ENCODE measurements at places on chromosomes 6 and 20. TPM values are rescaled to one million over a fixed set of nuclear protein-coding genes. Genes with fewer than 3 reads are reported as not detected.
A peak's percentile ranks its signal among the peaks of the same experiment; 100 is the strongest.

DNA sequence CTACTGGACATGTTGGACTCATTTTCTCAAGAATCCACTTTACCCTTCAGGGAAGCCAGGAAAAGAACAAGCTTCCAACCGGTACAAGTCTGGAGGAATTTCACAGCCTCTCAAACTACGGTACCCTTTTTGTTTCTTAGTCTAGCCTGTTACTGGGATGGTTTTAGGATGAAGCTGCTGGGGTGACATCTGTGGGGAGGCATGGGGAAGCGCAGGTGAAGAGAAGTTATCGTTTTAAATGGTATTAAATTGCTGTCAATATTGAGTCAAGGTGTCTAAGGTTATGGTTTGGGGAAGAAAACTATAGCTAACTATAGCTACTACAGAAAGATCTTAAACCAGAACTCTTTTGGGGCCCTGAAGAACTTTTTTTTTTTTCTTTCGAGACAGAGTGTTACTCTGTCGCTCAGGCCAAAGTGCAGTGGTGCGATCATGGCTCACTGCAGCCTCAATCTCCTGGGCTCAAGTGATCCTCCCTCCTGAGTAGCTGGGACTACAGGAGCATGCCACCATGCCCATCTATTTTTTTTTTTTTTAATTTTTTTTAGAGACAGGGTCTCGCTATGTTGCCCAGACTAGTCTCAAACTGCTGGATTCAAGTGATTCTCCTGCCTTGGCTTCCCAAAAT, 128.7 kb downstream of the RIN2 start:
- no peak for ATAC-seq

GRCh38 chr6:154230393-154230792, 126.2 kb downstream of the IPCEF1 start:
- no peak for ATAC-seq

SNAP91 gene
- total RNA-seq: not detected

DNA sequence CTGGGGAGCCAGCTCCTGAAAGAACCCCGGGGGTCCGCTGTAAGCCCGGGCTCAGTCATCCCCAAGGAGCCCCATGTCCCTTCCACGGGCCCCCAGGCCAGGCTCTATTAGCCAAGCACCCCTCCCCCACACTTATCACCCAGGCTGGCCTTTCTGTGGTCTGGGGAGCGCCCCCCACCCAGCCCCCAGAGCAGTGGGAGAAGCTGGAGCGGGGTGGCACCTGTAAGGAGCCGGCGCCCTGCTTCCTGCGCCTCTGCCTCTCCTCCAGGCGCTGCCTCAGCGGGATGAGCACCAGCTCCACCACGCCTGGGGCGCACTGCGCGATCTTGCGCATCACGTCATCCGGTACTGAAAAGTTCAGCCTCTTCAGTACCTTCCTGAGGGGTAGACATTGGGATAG, 2.3 kb downstream of the SPEF1 start:
- no peak for ATAC-seq

DNA sequence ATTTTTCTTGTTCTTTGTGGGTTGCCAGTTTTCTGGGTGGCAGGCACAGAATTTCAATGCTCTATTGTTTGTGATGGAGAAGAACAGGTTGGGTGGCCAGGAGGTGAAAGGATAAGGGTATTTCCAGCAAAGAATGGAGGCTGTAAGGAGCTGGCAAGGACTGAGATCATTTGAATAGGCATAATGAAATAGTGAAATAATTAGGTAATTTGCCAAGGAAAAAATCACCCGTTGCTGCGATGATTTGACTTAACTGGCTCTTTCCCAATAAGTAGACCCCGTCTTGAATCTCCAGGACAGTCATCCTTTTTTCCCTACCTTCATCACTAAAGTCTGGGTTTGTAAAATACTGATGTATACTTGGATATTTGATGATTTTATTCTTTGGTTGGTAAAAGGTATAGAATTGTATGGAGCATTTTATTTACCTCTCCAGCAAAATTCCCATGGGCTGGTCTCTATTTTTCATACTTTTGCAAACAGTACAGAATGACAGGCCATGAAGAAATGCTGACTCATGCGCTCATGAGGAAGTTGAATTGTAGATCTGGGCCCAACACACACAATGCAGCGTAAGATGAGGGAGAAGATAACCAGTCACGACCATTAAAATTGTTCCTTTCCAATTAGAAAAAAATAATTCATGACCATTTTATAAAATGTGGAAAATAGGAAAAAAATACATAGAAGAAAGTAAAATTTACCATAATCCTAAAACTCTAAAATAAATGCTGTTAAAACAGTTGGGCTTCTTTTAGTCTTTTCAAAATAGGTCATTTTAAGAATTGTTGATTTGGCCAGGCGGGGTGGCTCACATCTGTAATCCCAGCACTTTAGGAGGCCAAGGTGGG, 2.4 kb upstream of the GCNT2 start:
- no peak for ATAC-seq

DNA sequence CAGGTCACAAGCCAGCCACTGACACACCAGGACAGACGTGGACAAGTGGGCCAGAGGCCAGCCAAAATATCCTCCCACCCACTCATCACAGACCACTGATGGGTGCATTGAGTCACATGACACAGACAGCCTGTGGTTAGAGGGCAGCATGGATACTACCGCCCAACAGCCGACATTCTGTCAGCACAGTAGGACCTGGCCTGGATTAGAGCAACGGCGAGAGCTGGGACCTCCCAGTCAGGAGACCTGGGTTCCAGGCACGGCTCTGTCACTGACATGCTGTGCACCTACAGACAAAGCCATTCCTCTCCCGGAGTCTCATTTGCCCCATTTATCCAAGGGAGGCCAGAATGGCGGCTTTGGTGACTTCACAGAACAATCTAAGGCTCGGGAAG, 8.0 kb downstream of the ZNF335 start:
- ATAC-seq: no peak

GRCh38 chr6:11525468-11526155, 11.9 kb upstream of the TMEM170B start:
- ATAC-seq: no peak

COL10A1 gene
- total RNA-seq: not detected

GRCh38 chr6:97275804-97276203, 7.2 kb downstream of the MMS22L start:
- ATAC-seq: no peak

TFAP2C gene
- not detected for total RNA-seq

GRCh38 chr6:150730801-150731457, 131.2 kb downstream of the PLEKHG1 start:
- no peak for ATAC-seq

DNA sequence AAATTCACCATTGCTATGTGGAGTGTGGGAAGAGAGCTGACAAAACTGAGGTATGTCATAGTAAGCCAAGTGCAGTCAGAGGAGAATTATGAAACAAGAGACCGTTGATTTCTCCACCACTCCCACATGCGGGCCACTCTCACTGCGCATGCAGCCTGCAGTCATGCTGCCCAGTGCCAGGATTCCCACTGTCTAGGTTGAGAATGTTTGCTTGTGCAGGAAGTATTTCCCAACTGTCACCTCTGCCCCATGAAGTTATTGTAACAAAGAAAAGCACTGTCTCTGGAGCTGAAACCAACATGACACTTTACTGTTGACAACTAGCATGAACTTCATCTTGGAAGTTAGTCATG, 18.7 kb upstream of the SFT2D1 start:
- ATAC-seq: no peak

DNA sequence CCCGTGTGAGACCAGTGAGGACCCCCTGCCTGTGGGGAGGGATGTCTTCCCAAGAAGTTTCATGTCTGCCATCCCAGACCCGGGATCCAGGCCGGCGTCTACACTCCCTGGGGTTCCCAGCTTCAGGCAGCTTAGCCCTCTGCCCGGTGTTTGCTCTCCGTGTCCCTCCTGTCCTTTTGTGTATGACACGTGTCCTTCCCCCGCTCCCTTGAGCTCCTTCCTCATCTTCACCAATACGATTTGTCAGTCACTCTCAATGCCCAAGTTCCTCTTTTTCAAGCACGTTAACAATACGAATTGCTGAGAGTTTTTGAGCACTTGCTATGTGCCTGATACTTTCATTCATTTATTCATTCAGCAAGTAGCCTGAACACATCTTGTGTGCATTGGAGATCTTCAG, 115.6 kb upstream of the PTPN1 start:
- no peak for ATAC-seq

GRCh38 chr20:44442298-44443070, 33.2 kb upstream of the TTPAL start:
- ATAC-seq: no peak

GRCh38 chr6:51203504-51203903, 384.8 kb downstream of the TFAP2B start:
- ATAC-seq: no peak

GRCh38 chr6:110287462-110288341, 70.4 kb downstream of the METTL24 start:
- no peak for ATAC-seq

- no peak for ATAC-seq
Observed at GRCh38 chr6:34246563-34247391, 2.0 kb downstream of the SMIM29 start.

DNA sequence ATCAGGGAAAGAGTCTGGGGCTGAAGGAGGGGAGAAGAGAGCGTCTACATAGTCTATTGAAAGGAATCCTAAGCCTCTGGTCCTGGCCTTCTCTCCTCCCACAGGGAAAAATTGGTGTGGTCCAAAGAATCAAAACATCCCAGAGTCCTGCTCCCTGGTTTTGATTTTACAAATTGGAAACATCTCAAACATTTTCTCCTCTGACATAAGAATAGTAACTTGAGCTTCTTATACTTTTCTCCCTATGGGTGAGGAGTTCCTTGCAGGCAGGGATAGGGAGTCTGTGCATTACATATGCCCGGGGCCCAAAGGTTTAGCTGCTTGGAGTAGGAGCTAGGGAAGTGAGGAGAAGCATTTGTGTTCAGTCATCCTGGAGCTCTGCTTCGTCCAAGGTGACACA, 120.0 kb upstream of the GGTLC1 start:
- no peak for ATAC-seq

FNDC1 gene
- total RNA-seq: not detected

DNA sequence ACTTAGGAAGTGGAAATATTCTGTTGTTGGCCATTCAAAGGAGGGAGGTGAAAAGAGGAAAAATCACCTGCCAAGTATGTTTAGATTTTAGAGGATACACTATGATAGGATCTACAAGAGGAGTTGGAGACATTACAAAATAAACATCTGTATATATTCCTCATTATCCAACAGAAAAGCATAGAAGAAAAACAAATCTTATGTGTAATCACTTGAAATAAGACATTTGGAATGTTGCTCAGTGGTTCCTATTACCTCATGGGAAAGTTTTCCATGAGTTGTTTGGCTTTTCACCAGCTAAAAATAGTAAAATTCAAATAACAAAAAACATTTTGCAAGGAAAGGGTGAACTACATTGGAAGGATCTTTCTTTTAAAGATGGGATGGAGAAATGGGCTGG, 76.7 kb upstream of the CARMIL1 start:
- ATAC-seq: no peak

DNA sequence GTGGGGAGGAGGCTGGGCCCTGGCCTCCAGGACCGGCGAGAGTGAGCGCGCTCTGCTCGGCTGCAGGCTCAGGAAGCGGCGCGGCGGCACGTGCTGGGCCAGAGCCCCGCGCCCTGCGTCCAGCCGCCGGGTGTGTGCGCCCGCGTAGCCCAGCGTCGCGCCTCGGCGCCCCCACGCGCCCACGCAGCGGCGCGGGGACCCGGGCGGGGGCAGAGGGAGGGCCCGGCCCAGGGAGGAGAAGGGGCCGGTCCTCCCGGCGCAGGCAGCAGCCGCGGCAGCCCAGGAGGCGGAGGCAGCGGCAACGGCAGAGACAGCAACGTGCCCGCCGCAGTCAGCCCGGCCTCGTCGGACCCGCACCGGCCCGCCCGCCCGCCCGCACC, at the start of gene EYA2:
TSS of gene EYA2 (plus strand) at position 265 of the 380 bp plus-strand sequence. CDS start 95,168 bp downstream, outside the sequence.
- ATAC-seq: no peak

GRCh38 chr20:23937303-23938117, 51.1 kb downstream of the GGTLC1 start:
- peak; percentile 85 for ATAC-seq

OCSTAMP gene
- 1.1 TPM for total RNA-seq

- ATAC-seq: peak; percentile 97
Observed at GRCh38 chr6:34182751-34183531, 37.1 kb upstream of the GRM4 start.

- ATAC-seq: no peak
Observed at GRCh38 chr6:166648846-166649245, 21.8 kb upstream of the RPS6KA2 start.

WASF1 gene
- total RNA-seq: 10.6 TPM

RAMACL gene
- 0.32 TPM for total RNA-seq

- no peak for ATAC-seq
Observed at GRCh38 chr6:22221211-22221610, 75.6 kb downstream of the PRL start.

- ATAC-seq: no peak
Observed at GRCh38 chr6:41426888-41427641, 91.7 kb downstream of the NCR2 start.

DNA sequence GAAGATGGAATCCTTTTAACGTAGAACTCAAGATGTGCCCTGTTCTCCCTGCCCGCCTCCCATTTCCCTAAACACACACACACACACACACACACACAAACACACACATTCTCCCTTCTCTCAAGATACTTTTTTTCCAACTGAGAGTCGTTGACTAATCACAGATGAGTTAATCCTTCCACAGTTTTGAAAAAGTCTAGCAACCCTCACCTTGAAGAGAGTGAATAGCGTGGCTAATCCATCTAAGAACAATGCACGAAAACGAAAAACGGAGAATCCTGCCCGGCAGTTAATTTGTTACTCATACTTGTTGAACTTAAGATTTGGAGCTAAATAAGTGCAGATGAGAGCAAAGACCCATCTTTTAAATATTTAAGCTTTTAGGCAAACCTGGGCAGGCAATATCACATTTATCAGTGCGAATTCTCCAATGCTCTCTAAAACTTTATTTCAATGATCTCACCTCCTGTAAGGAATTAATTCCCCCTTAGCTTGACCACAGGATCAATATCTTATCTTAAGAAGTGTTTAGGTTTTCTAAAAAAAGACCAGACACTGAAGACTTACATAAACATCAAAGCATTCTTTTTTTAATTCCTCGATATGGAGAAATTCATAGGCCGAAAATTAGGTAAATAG, 1.1 kb downstream of the AGPAT4 start:
- ATAC-seq: no peak

Measured in activated T-helper 17 cell treated with anti-CD3 and anti-CD28 coated beads, Interleukin-2, amount 50 U/mL, for 72 hours (primary cell).